ENCODE measurements at places on chromosomes 3 and 15. TPM values are rescaled to one million over a fixed set of nuclear protein-coding genes. Genes with fewer than 3 reads are reported as not detected.

The GRAMD1C gene
- 1.6 TPM for total RNA-seq

The GOLGA6D gene
- not detected for total RNA-seq

GRCh38 chr3:34132069-34132692 is 333.8 kb downstream of the PDCD6IP start:
- no peak for DNase-seq

DNA sequence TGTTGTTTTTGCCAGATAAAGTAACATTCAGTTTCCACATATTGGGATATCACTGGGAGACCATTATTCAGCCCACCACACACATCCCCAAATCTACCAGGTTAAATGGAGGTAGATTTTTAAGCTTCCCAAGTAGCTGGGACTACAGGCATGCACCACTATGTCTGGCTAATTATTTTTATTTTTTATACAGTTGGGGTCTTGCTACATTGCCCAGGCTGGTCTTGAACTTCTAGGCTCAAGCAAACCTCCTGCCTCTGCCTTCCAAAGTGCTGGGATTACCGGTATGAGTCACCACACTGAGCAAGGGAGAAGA is 96.6 kb upstream of the CHD2 start:
- DNase-seq = no peak

GRCh38 chr3:26655231-26655630 is 32.7 kb downstream of the LRRC3B start:
- DNase-seq = no peak

GRCh38 chr3:49026536-49026935 is 2.7 kb downstream of the IMPDH2 start:
- DNase-seq = no peak

GRCh38 chr3:143955113-143955512 is 16.5 kb upstream of the DIPK2A start:
- no peak for DNase-seq
